ENCODE measurements at places on chromosomes 6 and 20.

GRCh38 chr20:57996465-57996864 lies 232.0 kb downstream of the ANKRD60 start:
- DNase-seq, result peak; percentile 48

GRCh38 chr6:128443553-128443952 lies 76.8 kb downstream of the PTPRK start:
- DNase-seq, result no peak

DNA sequence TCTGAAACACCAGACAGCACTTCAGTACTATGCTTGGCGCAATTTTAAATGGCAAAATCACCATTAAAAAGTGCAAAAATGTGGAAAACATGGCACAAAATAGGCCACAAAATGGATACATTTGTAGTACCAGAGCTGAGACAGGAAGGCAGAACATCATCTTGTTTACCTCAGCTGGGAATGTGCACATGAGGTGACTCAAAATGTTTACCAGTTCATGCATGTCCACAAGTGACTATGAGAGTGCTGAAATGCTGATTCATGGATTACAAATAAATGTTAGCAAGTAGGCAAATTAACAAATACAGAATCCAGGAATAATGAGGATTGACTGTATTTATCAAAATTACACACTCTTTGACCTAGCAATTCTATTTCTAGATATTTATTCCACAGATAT lies 201.6 kb downstream of the ISM1 start:
- no peak for DNase-seq

GRCh38 chr20:23269954-23270353 lies 80.6 kb upstream of the NXT1 start:
- no peak for DNase-seq

- peak; percentile 19 for DNase-seq
Measured at GRCh38 chr6:9178071-9178470, 742.7 kb upstream of the SLC35B3 start.

DNA sequence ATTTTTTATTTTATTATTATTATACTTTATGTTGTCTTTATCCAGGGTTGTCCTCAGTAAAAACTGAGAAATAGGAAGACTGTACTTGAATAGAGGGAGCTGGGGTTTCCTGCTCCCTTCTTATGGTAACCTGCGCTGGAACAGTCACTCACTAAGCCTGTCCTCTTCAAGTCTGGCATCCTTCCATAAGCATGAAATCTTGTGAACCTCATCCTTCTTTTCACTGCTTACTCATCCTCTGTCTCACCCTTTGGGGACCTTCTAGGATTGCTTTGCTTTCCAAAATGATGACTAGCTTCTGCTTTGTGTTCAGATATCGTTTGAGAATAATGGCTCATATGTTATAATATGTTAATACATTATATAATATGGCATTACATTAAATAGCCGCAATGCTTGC lies 90.6 kb downstream of the C6orf118 start:
- DNase-seq, result no peak

GRCh38 chr6:132525866-132526265 lies 12.2 kb upstream of the TAAR9 start:
- DNase-seq, result no peak

- DNase-seq, result no peak
Measured at GRCh38 chr6:17156966-17157365, 55.1 kb downstream of the STMND1 start.

- no peak for DNase-seq
Measured at GRCh38 chr6:10479939-10480700, 41.0 kb upstream of the GCNT2 start.

DNA sequence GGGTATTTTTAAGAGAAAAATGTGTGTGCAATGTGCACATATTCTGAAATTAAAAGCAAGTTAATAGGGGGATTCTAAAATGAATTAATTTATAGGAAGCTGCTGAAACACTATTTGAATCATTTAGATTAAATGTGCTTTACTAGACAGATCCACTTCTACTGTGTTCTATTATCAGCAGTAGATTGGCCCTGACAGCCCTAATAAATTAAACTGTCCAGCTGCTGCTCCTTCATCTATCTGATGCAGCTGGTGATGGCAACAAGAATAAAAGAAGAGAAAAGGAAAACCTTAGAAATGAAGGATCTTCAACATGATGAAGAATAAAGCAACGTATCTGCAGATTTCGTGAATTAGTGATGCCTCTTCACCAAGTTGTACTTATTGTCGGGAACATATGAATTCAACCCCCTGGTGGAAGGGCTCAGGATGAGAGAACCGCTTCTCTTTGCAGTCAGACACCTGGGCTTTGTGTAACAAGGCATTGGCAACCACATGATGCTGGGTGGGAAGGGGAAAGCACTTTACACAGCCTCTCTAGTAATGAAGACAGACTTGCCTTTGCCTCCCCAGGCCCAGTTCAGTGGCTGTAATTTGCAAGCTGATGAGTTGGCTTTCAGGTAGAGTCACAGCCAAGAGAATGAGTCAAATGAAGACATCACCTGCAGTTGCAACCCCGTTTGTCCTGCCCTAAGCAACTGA lies 94.4 kb downstream of the LAMP5 start:
- no peak for DNase-seq

- DNase-seq, result no peak
Measured at GRCh38 chr6:5506597-5506996, 245.3 kb downstream of the FARS2 start.
